CD4-positive, alpha-beta memory T cell (primary cell): ENCODE measurements at places on chromosomes 5 and 9.

- no peak for DNase-seq
Observed at GRCh38 chr5:139105621-139106071, 92.5 kb downstream of the SIL1 start.

DNA sequence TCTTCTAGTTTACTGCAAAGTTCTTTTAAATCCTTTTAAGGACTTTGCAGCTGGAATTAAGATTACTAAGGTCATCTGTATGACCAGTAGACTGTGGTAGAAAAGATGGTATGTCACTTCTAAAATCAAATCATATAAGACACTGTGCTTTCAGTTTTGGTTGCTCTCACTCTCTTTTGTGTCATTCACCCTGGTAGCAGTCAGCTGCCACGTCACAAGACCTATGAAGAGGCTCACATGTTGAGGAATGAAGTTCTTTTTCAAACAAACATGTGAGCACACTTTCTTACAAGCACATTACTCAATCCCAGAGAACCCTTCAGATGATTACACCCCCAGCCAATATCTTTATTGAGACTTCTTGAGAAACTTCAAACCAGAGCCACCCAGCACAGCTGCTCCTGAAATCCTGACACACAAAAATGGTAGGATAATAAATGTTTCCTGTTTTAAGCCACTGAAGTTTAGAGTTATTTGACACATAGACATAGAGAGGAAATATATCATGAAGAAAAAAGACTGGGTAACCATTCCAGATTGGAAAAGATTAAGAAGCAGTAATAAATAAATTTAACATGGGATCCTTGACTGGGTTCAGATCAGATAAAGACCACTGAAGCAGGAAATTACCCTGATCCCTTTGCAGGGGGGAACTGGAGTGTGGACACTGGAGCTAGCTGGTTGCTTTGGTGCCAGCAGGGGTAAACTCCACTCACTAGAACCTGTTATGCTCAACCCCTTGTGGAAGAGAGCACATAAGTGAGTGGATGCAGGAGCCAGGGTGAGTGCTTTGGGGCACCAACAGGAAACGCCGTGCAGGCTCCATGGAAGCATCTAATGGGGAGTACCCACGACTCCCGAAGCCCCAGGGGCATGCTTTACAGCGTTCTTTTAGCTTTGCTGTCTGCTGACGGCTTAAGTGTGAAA is 64.1 kb downstream of the SLCO4C1 start:
- DNase-seq = peak; percentile 2

GRCh38 chr9:3285365-3286161 is 240.2 kb downstream of the RFX3 start:
- no peak for DNase-seq

- peak; percentile 50 for DNase-seq
Observed at GRCh38 chr5:132011622-132012343, at the start of gene ACSL6. Gene ACSL6 (minus strand): TSS chr5:132011658. CDS start chr5:132011553, 105 bp downstream.
